ENCODE measurements at places on chromosomes 2 and 18.

DNA sequence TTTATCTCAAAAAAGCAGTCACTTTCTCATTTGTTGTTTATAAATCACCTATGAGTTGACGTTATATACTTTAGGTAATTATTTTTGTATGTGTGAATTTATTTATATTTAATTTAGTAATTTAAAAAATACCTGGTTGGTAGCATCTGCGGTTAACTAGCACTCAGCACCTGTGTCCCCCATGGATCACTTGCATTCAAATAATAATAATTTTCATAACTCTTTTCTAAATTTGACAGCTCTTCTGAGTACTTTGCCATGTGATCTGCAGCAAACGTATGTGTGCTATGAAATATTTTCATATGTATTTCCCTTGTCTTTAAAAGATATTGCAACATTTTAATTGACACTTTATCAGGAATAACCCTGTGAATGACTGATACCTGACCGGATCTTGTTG lies 88.1 kb downstream of the CMPK2 start:
- no peak for DNase-seq

- DNase-seq: no peak
These were observed 2.2 kb downstream of the CCDC102B start for GRCh38 chr18:68800075-68800474.

GRCh38 chr2:23705771-23706612 lies 220.9 kb downstream of the ATAD2B start:
- no peak for DNase-seq

- no peak for DNase-seq
These were observed 14.5 kb downstream of the SMAD2 start for GRCh38 chr18:47915930-47916329.

- DNase-seq: peak; percentile 53
These were observed 65.7 kb upstream of the DAPL1 start for GRCh38 chr2:158729451-158729850.

GRCh38 chr2:172373076-172373475 lies 54.3 kb upstream of the ITGA6 start:
- DNase-seq: no peak

DNA sequence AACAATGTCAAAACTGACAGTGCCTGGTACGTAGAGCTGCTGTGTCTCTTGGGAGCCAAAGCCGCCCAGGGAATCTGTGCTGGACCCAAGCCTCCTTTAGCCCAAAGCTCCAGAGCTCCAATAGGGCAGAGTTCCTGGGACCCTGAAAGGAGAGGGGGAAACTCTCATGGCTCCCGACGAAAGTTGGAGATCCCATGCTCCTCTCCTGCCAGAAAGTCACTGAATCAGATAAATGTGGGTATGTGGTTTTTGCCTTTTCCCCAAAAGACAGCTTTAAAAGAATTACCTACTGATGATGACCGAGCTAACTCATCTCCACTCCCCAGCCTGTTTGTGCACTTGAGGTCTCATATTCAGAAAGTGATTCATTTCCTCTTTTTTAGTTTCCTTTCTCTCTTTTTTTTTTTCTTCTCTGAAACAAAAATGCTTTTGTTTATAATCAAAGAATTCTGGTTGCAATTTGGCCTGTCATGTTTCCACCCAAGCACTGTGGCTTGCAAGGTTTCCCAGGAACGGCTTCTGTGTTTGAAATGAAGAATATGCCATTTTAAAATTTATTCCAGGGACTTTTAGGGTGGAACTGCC lies 14.1 kb upstream of the PMAIP1 start:
- DNase-seq: no peak

DNA sequence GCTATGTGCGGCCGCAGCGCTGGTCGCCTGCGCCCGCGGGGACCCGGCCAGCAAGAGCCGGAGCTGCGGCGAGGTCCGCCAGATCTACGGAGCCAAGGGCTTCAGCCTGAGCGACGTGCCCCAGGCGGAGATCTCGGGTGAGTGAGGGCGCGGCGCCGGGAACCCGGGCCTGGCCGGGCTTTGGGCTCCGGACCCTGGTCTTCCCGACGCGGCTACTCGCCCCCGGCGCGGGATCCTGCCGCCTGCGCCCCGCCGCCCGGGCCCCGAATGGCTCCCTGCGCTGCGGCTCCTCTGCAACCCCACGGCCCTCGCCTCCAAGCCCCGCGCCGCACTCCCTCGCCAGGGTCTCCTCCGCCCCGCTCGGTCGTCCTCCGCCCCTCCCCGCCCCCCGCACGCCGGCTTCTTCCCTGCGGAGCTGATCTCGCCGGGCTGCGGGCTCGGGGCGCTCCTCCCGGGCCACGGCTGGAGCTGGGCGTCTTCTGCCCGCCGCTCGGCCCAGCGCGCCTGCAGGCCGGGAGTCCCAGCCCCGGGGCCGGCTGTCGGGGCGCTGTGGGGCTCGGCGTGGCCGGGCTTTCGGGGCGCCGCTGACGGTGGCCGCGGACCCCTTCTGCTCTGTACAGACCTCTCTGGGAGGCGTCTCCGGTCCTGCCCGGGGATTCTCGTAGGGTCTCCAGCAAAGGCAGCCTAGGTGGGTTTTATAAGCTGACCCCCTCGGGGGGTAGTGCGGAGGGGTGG lies 652 bp downstream of the GPC1 start:
- DNase-seq: no peak

- no peak for DNase-seq
These were observed 5.2 kb downstream of the IL37 start for GRCh38 chr2:112916145-112916571.

DNA sequence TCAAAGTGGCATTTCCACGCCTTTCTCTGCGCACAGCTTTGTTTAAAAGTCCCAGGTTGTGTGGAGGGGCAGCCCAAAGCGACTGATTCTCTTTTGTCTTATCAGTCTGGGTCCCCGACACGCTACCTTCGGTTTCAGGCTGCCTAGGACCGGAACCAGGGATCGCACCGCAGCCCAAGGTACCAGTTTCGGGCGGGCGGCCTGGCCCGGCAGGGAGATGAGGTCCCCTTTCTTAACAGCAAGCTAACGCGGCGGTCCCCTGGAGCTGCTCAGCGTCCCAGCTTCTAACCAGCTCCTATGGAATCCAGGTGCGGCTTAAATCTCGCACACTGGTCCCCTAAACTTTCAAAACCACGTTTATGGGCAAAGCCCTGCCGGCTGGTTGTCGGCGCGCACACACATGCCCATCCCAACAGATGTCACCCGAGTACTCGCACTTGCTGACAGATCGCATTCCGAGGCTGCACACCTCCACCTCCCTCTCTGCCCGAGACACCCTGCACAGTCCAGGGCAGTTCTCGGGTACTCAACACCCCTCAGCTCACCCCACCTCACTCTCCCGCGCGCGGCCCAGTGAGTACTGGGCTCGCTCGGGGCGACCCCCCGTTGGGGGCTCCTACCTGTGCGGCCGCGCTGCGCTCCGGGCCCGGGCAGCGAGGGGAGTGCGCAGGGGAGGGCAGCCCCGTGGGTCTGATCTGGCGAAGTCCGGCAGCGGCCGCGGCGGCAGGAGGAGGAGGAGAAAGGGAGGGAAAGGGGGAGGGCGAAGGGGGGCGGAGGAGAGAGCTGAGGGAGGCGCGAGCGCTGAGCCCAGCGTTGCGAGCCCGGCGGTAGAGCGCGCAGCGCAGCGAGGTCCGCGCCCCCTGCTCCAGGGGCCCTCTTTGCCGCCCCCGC lies at the start of gene EFEMP1:
TSS of gene EFEMP1 (minus strand) at position 692 of the 891 bp plus-strand sequence. CDS start 1,342 bp downstream, outside the sequence.
- peak; percentile 70 for DNase-seq

DNA sequence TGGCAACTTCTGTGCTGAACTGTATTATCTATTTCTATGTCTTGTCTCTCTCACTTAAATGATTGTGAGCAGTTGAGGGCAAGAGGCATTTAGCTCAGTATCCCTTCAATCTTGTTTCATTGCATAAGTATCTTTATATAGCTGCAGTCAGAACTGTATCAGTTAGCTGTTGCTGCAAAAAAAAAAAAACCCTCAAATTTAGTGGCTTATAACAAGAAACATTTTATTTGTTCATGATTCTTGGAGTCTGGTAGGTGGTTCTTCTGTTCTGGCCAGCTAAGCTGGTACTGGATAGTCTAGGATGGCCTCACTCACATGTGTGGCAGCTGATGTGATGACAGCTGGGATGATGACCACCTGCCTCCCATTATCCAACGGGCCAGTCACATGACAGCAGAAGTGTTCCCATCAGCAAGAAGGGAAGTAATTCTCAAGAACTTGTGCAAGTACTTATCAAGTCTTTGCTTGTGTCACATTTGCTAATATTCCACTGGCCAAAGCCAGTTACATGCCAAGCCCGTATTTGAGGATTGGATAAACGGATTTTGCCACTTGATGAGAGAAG lies 67.8 kb downstream of the SLC4A3 start:
- no peak for DNase-seq

GRCh38 chr2:231926180-231926741 lies at the start of gene NPPC:
Gene NPPC, minus strand, starts transcription at chr2:231926396. Its CDS starts 147 bp downstream, at chr2:231926249.
- peak; percentile 86 for DNase-seq

DNA sequence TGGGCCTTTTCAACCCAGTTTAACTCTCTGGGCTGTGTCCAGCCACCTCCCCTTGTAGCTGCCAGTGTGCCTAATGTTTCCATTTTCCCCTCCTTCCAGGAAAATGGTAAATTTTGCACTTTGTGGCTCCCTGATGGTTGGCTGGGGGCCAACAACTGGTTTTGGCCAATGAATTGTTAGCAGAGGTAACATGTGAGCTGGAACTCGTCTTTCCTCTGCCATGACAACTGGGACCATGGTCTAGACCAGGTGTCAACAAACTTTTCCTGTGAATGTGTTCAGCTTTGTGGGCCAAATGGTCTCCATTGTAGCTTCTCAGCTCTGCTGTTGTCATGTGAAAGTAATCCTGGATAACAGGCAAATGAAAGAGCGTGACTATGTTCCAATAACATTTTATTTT lies 87.2 kb downstream of the DDX1 start:
- DNase-seq: no peak

Data from left forelimb (tissue), 1 donor.